Small intestine (tissue), 16 donors: ENCODE measurements at places on chromosomes 5 and 9.

DNA sequence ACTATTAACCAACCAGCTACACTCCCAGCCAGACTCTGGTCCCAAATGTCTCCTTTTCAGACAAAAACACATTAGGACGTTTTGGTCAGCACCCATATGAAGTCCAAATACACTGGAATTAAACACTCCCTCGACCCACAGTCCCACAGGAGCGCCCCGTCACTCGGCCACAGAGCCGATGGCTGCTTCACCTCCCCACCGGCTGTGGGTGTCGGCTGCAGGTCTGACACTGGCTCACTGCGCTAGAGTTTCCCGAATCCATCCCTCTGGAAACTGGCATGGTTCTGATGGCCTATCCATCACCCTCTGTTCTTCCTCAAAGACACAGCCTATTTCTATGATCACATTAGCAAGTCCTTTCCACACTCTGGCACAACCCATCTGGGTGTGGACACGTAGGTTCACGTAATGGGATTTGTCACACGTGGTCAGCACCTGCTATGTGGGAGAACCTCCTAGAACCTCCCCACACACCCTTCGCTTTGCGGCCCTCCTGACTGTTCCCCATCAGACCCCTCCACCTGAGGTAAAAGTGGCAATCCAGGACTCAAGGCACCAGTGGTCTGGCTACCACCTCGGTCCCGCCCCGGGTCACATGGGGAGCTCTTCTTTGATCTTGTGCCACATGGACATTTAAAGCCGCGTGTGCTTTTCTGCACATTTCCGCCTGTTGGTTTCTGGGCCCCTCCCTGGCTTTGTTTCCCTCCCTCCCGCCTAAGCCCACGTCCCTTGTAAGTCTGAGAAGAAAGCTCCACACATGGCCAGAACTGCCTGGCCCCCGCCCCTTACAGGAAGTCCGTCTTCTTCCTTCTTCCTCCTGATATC is 131.1 kb upstream of the PHYKPL start:
- no peak for DNase-seq

DNA sequence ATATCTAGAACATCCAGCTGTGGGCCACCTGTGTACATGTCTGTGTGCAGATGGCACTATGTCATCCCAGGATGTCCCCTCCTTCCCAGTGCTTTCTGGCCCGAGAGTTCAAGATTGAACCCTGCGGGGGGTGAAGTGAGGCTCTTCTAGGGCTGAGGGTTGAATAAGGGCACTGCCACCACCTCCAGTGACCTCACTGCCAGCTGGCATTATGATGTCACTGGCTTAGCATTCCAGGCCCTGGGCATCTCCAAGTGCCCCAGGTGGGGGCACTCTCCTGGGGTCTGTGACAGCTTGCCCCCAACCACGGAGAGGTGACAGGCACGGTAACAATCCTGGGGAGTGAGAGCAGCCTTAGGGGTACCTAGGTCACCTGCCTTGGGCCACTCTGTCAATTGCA is 27.1 kb downstream of the CXXC5 start:
- DNase-seq = no peak

GRCh38 chr9:102445906-102446305 is 549.2 kb upstream of the CYLC2 start:
- no peak for DNase-seq

DNA sequence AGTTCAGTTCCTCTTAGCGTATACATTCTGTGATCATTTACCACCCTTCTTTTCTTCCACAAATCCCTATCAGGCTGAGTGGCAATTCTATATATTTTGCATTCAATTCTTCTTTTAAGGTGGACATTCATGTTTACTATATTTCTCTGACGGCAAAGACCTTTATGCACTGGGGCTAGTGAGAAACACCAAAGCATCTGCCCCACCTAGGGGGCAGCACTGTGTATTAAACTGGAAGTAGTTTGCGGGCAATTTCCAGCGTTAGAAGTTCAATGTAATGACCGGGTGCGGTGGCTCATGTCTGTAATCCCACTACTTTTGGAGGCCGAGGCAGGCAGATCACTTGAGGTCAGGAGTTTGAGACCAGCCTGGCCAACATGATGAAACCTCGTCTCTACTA is 27.9 kb upstream of the FBXL7 start:
- no peak for DNase-seq

GRCh38 chr9:81320909-81321482 is 368.4 kb downstream of the TLE1 start:
- no peak for DNase-seq
